Right lobe of liver (tissue), 6 donors: ENCODE measurements at places on chromosomes 4 and X.

- DNase-seq = no peak
Observed at GRCh38 chrX:13697455-13697854, 8.5 kb downstream of the RAB9A start.

DNA sequence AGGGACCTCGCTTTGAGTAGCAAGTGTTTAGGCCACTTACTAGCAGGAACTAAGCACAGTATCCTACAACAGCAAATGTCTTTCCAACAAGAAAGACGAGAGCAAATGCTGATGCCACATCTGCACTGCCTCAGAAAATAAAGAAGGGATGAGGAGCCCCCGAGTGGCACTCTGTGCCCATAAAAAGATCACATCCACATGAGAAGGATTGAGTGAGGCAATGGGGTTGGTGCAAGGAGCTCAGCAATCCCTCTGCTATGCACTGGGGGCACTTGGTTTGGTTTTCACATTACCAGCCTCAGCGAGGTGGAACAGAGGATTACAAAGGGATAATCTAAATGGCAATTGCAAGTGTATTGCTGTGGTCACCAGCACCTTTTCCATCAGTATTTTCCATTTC is 252.8 kb upstream of the SLC7A11 start:
- no peak for DNase-seq

- no peak for DNase-seq
Observed at GRCh38 chrX:24151513-24151912, 2.0 kb downstream of the ZFX start.

DNA sequence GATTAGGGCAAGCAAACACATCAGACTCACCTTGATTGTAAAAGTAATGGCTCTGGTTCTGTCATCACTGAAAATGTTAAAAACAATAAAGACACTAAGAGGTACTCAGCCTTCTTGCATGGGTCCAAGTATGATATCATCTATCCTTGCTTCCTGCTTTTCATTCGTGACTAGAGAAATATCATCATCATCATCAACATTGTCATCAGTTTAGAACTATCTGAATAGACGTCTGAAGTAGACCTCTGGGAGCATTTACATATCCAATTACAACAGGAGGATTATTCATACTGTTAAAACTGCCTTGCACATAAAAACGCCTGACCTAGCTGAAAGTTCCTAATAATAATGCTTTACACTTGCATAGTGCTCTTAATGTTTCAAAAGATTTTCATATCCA is 9.8 kb upstream of the FRAS1 start:
- no peak for DNase-seq

- DNase-seq = no peak
Observed at GRCh38 chr4:135694066-135694465, 1492.5 kb upstream of the PABPC4L start.

DNA sequence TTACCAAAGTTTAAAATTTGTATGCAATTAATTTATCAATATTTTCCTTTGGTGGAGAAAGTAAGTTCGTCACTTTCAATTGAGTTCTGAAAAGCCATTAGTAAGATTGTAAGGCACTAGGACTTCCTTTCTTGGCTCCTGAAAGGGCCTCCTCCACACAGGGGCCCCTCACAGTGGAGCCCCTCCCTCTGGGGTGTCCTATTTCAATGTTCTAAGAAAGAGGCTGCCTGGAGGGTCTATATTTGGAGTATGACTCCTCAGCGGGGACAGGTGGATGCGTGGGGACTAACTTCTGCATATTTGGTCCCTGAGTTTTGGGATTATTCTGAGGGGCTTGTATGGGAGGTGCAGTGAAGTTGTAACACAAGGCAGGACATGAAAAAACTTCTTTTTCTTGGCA is 1.6 kb upstream of the ARMCX4 start:
- DNase-seq = no peak

GRCh38 chr4:17758485-17758884 is 22.9 kb downstream of the FAM184B start:
- DNase-seq = no peak

DNA sequence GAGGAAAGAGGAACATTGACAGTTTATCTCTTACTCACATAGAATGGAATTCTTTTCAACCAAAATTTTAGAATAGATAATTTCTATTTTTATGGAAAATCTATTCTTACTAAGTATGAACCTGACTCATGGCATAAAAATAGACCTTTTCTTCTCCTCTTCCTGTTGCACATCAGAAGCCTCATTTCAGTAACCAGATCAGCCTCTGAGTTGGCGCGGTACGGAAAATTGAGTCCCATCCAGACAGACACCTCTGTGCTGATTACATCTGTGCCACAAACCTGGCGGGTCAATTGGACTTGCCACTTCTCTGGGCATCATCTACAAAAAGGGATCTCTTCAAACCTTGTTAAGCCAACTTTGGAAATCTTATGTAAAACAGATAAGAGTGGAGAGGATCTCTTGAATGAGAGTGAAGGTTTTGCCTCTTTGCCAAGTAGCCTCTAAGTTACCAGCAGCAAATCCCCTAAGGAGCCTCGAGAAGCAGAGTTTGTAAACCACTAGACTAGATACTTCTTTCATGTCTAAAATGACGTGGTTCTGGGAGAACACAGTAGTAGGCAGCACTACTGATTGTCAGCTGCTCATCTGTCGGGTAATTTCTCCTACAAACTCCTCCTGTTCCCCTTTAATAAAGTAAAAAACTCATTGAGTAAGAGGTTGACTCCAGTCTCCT is 37.4 kb downstream of the TENM3 start:
- no peak for DNase-seq
